Fibroblast of villous mesenchyme (primary cell): ENCODE measurements at places on chromosomes 3 and 15. TPM values are rescaled to one million over a fixed set of nuclear protein-coding genes. Genes with fewer than 3 reads are reported as not detected.
A peak's percentile ranks its signal among the peaks of the same experiment; 100 is the strongest.

DNA sequence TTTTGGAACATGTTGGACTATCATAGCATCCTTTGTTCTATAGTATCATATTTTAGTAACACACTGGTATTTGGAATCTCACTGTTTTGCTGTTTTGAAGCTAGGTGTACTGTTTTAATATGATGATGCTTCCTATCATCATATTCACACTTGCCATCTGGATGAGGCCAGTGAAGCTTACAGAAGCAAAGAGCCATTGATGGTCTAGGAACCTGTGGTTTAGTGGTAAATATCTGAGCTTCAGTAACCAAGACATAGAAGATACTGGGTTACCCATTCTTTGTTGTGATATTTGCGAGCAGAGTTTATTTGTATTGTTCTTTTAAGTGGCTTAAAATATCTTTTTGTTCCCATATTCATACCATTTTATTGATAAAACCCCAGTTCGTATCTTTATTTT is 304.1 kb downstream of the SATB1 start:
- no peak for DNase-seq

Gene CPEB1
- total RNA-seq = 3.9 and 7.1 TPM in 2 replicates

GRCh38 chr3:37813403-37813802 is 48.3 kb upstream of the CTDSPL start:
- DNase-seq = no peak

- no peak for DNase-seq
Observed at GRCh38 chr3:42419563-42419962, 9.2 kb upstream of the LYZL4 start.

- peak; percentile 85 for DNase-seq
Observed at GRCh38 chr3:45055032-45055410, 28.9 kb downstream of the CLEC3B start.

GRCh38 chr15:29969562-29970401 is 113.0 kb upstream of the GOLGA8J start:
- no peak for DNase-seq

- no peak for DNase-seq
Observed at GRCh38 chr3:196537319-196537984, 22.3 kb upstream of the SMCO1 start.

Gene TNFSF10
- 0.43 and 0.64 TPM in 2 replicates for total RNA-seq
